ENCODE measurements at places on chromosomes 5 and 9.

DNA sequence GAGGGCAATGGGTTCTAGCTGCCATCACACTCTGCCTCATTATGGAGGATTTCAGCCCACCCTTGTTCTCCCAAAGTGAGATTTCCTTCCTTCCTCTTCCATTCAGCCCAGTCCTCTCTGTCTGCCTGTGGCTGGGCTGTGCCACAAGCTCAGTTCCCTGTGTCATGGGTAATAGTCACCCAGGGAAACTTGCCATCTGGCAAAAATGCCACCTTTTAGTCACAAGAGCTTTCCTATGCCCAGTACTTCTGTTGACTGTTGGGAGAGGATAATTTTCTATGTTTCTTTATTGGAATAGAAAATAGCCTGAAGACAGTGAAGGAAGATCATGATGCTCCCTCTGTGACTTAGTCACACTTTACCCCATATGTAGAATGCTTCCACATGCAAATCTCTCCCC is 71.4 kb downstream of the TLR4 start:
- no peak for DNase-seq

DNA sequence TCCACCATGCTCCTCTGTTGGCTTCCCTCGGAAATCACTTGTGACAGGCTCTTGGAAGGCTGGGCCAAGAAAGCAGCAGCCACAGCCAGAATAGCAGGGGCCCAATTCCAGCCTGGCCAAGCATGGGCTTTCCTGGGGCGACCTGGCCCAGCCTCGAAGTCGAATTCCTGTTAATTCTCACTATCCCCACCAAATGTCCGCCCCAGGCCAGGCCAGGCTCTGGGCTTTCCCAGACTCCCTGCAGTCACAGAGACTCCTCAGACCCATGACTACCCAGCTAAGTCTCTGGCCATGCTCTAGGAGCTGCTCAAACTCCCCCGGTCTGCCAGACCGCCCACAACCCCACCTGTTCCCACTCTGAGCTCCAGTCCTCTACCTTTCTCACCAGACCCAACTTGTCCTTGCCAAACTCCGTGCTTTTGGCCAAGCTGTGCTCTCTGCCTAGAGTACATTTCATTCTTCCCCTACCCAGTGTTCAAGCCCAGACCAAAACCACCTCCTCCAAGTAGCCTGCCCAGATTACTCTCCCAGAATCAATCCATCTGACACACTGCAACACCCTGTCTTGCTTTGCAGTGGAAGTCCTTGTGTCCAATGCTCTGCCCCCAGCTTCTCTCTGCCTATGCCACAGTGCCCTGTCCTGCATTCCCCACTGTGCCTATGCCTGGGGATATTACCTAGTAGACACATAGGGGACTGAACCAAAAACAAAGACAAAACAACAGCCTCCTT is 26.2 kb downstream of the SHB start:
- no peak for DNase-seq

DNA sequence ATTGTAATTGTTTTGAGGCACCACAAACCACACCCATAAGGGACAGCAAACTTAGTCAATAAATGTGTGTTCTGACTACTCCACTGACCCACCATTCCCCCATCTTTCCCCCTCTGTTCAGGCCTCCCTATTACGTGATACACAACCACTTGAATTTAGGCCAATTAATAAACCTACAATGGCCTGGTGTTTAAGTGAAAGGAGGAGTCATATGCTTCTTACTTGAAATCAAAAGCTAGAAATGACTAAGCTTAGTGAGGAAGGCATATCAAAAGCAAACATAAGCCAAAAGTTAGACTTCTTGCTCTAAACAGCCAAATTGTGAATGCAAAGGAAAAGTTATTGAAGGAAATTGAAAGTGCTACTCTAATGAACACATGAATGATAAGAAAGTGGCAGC is 14.6 kb downstream of the ZBTB43 start:
- DNase-seq, result no peak

- no peak for DNase-seq
These were observed 41.9 kb downstream of the SETX start for GRCh38 chr9:132312873-132313272.

DNA sequence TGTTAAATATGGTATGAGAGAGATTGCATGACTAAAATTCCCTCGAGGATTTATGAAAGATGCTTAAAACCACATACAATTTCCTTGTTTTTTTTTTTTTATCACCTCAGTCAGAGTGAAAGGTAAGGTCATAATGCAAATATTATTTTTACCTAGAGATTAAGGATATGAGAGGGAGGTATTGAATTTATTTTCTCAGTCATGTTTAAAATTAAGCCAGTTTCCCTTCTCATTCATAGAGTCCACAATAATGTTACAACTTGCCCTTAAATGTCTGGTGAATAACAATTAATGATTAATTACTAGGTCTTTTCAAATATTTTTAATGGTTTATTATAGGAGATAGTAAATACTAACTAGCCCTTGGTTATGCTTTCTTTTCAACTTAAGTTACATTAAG is 144.9 kb upstream of the HAPLN1 start:
- no peak for DNase-seq

DNA sequence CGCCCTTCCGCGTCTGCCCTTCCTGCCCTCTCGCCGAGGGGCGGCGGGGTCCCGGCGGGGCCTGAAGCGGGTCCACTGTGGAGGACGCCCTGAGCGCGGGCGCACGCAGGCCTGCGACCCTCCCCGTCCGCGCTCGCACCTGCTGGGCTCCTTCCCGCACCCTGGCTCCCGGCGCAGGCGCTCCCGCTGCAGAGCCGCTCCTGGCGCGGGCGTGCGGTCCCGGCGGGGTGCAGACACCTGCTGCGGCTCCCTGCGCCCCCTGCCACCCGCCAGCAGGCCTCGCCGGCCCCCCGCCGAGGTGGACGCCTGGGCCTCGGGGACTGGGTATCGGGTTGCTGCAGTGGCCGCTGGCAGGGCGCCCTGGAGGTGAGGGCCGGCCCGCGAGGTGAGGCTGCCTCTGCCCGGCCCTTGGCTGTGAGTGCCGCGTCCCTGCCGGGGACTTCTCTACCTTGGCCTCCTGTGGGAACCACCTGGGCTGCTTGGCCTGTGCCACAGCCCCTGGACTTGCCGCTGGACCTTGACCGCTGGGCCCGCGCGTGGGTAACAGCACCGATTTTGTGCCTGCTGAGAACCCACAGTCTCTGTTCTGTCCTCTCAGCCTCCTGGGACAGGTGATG is 627 bp downstream of the ARRDC1 start:
- DNase-seq, result no peak

GRCh38 chr5:60510663-60511062 is 189.3 kb downstream of the DEPDC1B start:
- DNase-seq, result no peak

DNA sequence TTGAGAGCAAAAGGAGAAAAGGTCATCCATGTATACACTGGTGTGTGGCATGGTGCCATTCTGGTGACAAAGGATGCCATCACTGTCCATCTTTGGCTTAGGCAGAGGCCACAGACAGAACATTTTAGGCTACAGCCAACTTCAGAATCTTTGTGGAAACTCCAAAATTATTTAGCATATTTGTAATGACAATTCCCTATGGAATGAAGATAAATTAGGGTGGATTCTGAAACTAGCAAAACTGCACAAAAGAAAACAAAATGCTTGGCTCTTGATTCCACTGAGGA is 92.5 kb downstream of the FBXW11 start:
- DNase-seq, result peak; percentile 41

DNA sequence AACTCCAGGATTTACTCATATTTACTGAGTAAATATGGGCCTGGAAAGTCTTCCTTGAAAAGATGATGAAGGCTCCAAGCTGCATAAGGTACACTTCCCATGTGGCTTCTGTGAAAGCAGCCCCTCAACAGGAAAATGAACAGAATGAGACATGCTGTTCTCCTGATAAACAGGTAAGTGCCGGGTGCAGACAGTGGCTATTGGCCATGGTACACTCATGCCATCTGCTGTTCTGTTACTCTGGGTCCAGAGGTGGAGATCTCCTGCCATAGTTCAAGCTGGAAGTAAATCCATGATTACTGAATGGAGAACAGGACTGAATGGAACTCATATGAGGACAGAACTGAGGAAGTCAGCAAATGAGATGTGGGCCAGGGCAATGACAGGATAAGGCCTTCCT is 103.6 kb downstream of the SLIT3 start:
- DNase-seq, result no peak

DNA sequence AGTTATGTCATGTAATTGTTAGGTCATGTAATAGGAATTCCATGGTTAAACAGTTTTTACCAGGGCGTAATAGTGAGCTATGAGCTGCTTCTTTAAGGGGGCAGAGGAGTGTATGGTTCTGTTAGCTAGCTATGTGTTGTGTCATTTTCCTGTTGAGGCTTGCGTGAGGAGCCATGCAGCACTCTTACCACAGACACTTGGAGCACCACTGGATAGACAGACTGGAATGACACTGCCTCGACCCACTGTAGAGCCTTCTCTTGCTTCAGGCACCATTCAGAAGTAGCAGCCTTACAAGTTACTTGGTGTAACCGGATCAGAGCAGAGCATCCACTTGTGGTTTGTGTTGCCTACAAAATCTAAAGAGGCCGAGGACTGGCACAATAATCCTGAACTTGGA is 28.3 kb upstream of the STOM start:
- DNase-seq, result peak; percentile 88

- peak; percentile 82 for DNase-seq
These were observed 40.3 kb downstream of the SNCAIP start for GRCh38 chr5:122352331-122352730.

GRCh38 chr5:10556289-10556807 is 7.5 kb upstream of the ANKRD33B start:
- peak; percentile 88 for DNase-seq

DNA sequence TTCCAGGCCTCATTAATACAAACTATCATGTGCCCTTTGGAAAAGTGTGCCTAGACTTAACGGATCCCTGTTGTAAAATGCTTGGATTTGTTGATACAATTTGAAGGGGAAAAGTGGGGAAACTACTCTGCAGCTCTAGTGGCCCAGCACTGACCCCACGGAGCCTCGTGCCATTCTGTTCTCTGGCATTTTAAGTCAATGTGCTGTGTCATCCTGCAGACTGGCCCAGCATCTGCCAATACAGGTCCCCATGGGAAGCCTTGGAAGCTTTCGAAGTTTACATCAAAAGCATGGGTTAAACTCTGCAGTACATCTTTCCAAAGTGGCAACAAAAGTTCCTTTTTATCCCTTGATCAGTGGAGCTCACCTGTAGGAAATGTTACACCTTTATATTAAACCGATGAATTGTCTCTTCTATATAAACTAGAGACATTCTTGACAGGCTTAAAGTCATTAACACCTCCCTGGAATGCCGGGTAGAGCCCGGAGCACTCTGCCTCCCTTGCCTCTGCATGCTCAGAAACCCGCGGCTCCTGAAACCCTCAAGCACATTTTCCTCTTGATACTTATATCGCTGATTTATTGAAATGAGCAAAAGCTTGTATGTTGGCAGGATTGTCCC is 596.0 kb upstream of the ADAMTS16 start:
- DNase-seq, result no peak

DNA sequence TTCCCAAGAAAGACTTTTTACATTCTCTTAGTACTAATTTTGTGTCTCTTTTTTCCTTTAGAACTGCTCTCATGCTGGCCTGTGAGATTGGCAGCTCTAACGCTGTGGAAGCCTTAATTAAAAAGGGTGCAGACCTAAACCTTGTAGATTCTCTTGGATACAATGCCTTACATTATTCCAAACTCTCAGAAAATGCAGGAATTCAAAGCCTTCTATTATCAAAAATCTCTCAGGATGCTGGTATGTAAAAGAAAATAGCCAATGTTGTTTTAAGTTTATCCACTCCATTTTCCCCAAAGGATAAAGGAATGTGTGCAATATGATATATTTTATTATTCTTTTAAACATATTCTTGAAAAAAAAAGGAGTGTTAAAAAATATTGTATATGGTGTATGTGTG is 27.3 kb upstream of the TTC23L start:
- DNase-seq, result no peak

GRCh38 chr5:174491761-174492350 is 232.5 kb upstream of the MSX2 start:
- DNase-seq, result no peak

DNA sequence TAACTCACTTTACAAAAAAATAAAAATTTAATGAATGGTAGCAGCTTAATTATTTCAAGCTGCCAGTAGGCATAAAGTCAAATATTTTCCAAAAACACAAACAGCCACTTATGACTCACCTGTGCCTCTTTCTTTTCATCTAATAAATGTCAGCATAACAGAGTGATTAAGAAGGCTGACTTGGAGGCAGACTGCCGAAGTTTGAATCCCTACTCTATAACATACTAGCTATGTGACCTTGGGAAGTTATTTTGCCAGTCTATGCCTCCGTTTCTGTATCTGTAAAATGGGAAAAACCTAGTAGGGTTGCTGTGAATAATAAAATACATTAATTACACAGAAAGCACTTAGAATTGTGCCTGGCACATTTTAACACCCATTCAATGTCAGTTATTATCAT is 33.8 kb downstream of the FANCC start:
- DNase-seq, result peak; percentile 41

- DNase-seq, result no peak
These were observed 32.9 kb downstream of the ACER2 start for GRCh38 chr9:19441730-19442129.

Measured in fibroblast of mammary gland (primary cell).